ENCODE measurements at places on chromosomes 3 and 15. TPM values are rescaled to one million over a fixed set of nuclear protein-coding genes. Genes with fewer than 3 reads are reported as not detected.

The SLC9C1 gene
- 0.13 TPM for total RNA-seq

The LMAN1L gene
- not detected for total RNA-seq

The CD80 gene
- not detected for total RNA-seq

The KCTD6 gene
- total RNA-seq = 11.9 TPM

The PLA2G4D gene
- total RNA-seq = not detected

Measured in endothelial cell (in vitro differentiated cells).